CD4-positive, alpha-beta T cell treated with Interleukin-4 for 1 hour (primary cell): ENCODE measurements at places on chromosomes 13 and 19.

DNA sequence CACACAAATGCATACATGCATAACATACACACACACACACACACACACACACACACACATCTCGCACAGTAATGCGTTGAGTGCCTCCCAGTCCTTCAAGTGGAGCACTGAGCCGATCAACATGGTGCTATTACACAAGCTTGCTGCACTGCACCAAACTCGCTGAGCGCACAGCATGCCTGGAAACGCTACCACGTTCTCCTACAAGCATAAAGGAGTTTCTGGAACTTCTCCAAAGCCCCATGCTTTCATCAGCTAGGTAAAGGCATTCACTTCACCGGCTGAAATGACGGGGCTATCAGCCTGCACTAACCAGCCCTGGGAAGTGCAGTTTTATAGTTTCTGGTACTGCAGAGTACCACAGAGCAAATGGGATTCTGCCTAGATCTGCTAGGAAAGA is 92.7 kb downstream of the FGF14 start:
- DNase-seq, result no peak

DNA sequence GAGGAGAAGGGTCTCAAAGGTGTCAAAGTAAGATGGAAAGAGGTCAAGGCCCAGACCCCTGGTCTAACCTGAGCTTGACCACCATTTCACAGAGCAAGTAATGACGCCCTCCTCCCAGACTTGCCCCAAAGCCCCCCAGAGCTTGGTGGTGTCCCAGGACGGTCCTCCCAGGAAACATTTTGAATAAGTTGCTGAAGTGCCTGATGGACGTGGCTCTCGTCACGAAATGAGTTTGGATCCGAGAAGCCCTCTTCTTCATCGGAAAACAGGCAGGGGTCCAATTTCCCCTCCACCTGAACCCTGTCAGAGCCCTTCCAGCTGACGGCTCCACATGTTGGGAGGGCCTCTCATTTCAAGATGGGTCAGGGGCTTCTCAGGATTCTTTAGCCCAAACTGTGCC is 54.5 kb upstream of the TPM4 start:
- no peak for DNase-seq

DNA sequence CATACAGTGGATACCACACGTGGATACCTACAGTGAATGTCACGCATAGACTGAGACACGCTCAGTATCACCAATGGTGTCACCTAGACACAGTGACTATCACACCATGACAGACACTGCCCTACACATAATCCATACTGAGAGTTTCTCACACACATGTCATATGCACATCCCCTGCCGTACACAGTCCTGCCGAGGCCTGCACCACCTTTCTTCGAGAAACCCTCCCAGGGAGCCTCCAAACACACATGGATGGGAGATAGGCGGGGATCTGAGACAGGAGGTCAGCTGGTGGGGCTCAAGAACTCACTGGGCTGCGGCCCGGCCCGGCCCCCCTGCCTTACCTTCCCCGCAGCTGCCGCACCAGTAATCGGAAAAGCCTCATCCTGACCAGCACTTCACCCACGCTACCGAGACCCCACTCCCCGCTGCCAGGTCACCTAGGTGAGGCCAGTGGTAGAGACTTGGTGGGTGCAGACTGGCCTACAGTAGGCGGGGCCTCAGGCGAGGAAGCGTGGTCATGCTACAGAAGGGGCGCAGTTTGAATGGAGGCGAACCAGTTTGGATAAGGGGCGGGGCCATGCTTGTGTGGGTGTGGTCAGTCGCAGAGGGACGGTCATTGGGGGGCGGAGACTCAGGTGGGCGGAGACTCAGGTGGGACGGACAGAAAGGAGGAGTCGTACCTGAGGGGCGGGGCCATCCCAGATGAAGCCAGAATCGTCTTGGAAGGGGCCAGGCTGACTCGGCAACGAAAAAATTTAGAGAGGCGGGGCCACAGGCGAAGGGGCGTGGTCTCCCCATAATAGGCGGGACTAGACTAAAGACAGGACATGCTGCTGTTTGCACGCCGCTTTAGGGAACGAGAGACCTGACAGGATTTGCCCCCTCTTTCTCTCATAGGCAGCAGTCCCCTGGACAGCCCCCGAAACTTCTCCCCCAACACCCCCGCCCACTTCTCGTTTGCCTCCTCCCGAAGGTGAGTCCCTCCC is 2.1 kb downstream of the MAST1 start:
- peak; percentile 40 for DNase-seq

DNA sequence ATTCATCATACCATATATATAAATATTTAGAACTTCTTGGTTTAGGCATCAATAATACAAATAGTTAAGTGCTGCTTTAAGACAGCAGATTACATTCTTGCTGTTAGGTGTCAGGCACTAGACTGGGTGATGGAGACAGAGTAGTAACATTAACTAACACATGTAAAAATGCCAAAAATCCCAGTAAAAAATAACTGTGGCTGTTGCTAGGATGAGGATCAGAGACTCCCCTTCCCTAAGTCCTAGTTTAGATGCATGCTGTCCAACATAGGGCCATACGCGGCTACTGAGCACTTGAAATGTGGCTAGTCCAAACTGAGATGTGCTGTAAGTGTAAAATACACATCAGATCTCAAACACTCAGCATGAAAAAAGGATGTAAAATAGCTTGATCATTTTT is 94.7 kb downstream of the CDADC1 start:
- no peak for DNase-seq

DNA sequence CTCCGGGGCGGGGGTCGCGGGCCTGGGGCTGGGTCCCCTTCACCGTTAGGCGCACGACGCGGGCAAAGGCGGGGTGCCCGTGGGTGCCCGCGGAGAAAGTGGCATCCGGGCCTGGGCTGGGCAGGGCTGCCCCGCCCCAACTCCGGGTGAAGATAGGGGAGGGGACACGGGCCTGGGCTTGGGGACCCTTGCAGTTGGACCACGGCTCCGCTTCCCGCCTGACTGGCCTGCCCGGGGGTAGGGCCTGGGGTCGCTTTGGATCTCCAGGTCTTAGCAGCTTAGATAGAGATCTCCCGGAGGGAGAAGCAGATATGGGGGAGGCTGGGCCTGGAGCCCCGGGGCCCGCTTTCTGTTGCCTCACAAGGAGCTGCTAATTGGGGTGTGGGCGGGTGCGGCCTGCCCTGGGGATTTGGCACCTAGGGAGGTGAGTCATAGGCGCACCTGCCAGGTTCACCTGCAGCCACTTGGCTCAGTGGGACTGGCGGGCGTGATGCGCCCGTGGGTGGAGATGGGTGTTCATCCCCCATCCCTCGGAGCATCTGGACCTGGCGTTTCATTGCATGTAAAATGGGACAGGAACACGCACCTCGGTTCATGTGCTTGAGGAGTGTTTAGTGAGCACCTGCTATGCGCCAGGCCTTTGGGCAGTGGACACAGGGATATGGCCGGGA is 585 bp downstream of the MAP1S start:
- no peak for DNase-seq

DNA sequence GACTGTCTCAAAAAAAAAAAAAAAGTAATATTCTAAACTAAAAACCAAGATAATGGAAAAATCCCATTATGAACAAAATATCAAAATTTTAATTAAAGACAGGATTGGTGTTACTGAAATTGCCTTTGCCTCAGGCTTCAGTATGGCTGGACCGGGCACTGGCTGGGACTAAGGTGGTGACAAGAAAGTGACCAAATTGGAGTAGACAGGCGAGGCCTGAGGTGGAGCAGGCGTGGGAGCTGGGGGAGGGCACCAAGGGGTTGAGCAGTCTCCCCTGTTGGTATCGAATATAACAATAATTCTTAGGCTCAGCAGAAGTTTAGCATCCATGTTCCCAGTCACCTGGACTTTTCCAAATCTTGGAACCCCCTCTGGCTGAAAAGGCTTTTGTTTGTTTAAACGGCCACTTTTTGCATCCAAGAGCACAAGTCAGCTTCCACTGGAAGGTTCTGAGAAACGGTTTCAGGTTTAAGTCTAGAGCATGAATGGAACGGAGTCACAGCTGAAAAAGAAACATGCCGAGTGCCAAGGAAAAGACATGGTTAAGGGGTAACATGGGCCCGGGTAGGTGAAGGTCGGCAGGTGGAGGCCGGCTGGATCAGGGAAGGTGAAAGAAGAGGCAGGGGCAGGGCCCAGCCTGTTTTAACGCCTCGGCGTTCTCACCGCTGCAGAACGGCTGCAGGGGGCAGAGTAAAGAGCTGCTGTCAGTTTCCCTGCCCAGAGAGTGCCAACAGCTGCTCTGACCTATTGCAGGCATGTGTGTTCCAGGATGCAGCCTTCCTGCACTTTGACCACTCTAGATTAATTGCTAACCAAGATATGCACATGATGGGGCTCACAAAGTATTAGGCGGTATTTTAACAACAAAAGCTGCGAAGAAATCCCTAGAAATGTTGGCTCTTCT is 104.4 kb downstream of the TM9SF2 start:
- peak; percentile 51 for DNase-seq

DNA sequence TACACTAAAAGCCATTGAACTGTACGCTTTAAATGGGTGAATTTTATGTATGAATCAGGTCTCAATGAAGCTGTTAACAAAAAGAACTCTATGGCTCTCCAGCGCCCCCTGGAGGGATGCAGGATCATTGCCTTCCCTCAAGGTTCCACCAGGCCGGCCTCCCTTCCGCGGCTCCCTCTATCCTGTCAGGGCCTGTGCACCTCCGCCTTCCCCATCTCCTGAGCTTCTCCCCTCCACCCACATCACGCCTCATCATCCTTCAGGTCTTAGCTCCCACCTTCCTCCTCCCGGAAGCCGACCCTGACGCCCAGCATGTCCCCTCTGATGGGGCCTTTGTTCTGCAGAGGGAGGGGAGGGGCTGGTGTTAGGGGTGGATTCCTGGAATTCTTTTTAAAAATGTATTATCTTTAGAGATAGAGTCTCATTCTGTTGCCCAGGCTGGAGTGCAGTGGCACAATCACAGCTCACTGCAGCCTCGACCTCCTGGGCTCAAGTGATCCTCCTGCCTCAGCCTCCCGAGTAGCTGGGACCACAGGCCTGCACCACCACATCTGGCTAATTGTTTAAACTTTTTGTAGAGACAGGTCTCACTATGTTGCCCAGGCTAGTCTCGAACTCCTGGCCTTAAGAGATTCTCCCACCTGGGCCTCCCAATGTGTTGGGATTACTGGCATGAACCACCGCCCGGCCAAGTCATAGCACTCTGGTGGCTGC is 27.7 kb downstream of the MEIS3 start:
- DNase-seq, result peak; percentile 79

DNA sequence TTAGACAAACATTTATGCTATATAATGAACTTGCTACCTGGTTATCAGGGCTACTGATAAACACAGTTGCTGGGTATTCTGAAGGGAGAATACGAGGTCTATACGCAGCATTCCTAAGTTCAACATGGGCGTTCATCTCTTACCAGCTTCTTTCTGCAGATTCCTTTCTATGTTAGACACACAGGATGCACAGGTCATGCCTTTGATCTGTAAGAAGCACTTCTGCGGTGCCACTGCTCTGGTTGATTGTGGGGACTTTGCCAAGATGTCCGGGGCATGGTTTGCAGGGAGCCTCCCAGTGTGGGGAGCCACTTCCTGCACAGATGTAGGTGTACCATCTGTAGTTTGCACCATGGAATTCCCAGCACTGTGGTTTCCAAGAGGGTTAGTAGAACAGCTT is 40.9 kb downstream of the ATP7B start:
- DNase-seq, result no peak

DNA sequence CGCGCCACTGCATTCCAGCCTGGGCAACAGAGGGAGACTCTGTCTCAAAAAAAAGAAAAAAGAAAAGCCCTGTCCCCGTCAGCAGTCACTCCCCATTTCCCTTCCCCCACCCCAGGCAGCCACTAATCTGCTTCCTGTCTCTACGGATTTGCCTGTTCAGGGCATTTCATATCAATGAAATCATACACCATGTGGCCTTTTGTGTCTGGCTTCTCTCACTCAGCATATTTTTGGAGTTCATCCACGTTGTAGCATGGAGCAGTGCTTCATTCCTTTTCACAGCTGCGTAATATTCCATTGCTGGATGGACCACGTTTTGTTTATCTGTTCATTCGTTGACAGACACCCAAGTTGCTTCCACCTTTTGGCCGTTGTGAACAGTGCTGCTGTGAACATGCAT is 36.1 kb upstream of the KLF2 start:
- DNase-seq, result no peak

DNA sequence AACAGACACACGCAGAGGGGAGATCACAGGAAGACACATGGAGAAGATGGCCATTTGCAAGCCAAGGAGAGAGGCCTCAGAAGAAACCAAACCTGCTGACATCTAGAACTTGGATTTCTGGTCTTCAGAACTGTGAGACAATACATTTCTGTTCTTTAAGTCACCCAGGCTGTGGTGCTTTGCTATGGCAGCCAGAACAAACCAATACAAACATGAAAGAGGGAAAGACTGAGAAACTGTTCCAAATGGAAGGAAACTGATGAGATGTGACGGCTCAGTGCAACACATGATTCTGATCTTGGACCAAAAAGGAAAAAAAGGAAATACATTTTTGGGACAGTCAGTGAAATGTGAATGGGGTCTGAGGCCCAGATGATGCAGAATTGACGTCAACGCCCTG is 30.2 kb upstream of the SACS start:
- no peak for DNase-seq

GRCh38 chr13:109760402-109760801 is 26.0 kb downstream of the IRS2 start:
- no peak for DNase-seq

DNA sequence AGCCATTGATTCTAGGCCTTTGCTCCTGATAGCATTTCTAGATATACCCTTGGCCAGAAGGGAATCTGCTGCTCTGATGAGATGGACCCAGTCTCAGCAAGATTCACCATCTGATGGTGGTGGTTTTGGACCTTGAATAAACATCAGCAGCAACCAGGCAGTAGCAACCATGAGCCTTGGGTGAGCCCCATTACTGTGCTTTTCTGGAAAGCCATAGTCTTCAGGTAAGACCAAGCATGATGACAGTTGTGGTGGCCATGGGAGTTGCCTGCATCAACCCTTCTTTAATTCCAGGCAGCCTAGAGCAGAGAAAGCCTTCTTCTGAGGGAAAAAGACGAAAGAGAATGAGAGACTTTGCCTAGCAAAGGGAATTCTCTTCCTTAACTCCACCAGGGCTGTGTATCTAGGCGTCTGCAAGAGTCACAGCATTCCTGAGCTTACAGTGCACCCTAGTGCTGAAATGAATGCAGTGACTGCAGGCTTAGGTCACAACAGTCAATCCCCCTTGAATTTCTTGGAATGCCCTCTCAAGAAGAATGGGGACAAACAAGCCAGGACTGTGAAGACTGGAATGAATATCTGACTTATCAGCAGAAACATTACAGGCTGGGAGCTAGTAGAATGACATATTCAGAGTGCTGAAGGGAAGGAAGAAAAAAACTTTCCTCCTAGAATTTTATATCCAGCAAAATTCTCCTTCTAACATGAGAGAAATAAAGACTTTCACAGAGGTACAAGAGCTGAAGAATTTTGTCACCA is 942.4 kb upstream of the PCDH20 start:
- no peak for DNase-seq

DNA sequence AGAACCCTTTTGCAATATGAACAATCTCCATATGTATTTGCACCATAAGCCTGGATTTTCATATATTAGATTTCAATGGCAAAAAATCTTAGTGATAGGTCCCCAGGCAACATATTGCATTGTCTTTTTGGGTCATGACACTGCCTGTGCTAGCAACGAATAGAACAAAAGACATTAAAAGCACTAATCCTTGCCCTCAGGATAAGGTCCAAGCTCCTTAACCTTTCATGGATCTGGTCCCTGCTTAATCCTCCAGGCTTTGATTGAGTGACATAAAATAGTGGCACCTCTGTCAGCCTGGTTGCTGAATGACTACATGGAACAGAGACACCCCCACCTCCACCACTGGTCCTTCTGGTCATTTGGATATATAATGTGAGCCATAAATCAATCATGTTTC is 134.4 kb downstream of the RBM26 start:
- no peak for DNase-seq

- DNase-seq, result peak; percentile 84
Measured at GRCh38 chr13:42991898-42992763, at the start of gene EPSTI1. Gene EPSTI1 (minus strand): TSS chr13:42992241. CDS start chr13:42992165, 76 bp downstream.
